ENCODE measurements at places on chromosomes 3 and 15. TPM values are rescaled to one million over a fixed set of nuclear protein-coding genes. Genes with fewer than 3 reads are reported as not detected.
A peak's percentile ranks its signal among the peaks of the same experiment; 100 is the strongest.

DNA sequence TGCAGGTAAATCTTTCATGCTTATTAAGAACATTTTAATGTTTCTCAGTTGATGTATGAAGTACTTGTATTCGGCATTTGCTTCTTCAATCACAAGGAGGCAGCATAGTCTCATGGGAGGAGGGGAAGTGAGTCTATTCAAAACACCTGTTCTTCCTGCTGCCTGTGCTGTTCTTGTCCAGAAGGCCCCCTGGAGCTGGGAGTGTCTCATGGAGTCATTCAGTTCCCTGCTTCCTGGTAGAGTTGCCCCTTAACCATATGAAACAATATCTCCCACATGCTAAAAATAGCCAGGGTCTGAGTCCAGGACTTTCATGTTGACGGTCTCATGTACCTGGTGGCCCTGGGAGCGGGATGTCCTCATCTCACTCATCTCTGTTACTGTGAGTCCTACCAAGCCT lies 15.5 kb upstream of the PPP1R2 start:
- H3K4me1 ChIP-seq = no peaks in the 10 kb centered on the region
- no peak overlapping the region for H3K27ac ChIP-seq
- H3K27me3 ChIP-seq = no peaks in the 10 kb centered on the region
- no peak for DNase-seq

DNA sequence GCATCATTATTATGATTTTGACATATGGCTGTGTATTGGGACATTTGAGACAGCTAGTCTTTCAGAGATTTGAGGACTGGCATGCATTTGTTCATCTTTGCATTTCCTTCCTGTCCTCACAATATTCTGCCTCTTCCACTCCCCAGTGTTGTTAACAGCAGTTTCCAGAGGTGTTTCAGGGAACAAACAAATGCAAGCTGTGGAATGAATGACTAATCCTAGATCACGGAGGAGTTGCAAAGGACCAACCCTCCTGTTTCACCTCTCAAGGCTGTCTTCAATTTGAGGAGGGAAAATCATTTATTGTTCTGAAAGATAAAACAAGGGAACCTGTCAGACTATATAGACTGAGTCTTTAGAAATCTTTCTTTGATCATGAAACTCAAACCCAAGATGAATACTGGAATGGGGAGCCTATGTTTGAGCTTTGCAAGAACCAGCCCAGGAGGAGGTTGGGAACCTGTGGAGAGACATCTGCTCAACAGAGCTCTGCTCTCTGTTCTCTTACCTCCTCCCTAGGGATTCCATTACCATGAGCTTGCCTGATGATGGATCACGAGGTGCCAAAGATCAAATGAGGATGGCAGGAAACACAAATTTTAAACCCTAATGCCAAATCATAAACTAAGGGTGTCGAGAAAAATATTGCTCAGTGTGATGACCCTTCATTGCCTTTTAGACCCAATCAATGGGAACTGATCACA lies 68.5 kb downstream of the SLC7A14 start:
- no peak overlapping the region for H3K27ac ChIP-seq
- DNase-seq = no peak
- H3K4me3 ChIP-seq = no peak overlapping the region
- H3K36me3 ChIP-seq = no peaks in the 10 kb centered on the region

DNA sequence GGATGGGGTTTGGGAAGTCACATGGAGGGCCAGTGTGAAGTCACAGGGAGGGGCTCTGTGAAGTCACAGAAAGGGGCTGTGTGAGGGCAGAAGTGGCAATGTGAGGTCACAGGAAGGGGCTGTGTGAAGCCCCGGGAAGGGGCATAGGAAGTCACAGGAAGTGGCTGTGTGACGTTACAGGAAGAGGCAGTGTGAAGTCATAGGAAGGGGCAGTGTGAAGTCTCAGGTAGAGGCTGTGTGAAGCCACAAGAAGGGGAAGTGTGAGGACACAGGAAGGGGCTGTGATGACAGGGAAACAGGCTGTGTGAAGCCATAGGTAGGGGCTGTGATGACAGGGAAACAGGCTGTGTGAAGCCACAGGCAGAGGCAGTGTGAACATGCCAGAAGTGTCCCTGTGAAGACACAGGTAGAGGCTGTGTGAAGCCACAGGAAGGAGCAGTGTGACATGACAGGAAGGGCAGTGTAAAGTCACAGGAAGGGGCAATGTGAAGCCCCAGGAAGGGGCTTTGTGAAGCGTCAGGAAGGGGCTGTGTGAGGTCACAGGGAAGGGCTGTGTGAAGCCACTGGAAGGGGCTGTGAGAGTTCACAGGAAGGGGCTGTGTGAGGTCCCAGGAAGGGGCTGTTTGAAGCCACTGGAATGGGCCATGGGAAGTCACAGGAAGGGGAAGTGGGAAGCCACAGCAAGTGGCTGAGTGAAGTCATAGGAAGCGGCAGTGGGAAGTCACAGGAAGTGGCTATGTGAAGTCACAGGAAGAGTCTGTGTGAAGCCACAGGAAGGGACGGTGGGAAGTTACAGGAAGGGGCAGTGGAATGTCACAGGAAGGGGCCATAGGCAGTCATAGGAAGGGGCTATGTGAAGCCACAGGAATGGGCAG lies 37.1 kb downstream of the GASK1A start:
- H3K27ac ChIP-seq = peak overlapping the region; percentile 90
- no peaks in the 10 kb centered on the region for H3K36me3 ChIP-seq
- H3K27me3 ChIP-seq = no peaks in the 10 kb centered on the region
- DNase-seq = peak; percentile 10
- H3K4me1 ChIP-seq = peaks cover 62% of the 10 kb centered on the region

SPTSSB gene
- 2.3 TPM for total RNA-seq

AGBL1 gene
- not detected for total RNA-seq

DNA sequence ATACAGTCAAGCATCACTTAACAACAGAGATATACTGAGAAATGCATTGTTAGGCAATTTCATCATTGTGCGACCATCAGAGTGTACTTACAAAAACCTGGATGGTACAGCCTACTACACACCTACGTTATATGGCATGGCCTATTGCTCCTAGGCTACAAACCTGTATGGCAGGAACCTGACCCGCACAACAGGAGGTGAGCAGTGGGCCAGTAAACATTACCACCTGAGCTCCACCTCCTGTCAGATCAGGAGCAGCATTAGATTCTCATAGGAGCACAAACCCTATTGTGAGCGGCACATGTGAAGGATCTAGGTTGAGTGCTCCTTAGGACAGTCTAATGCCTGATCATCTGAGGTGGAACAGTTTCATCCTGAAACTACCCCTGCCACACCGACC lies 89.7 kb downstream of the SCAPER start:
- H3K36me3 ChIP-seq = no peaks in the 10 kb centered on the region
- H3K27ac ChIP-seq = no peak overlapping the region
- no peak overlapping the region for H3K4me3 ChIP-seq
- no peaks in the 10 kb centered on the region for H3K4me1 ChIP-seq
- DNase-seq = no peak
- H3K27me3 ChIP-seq = no peaks in the 10 kb centered on the region

- no peaks in the 10 kb centered on the region for H3K27me3 ChIP-seq
- H3K4me1 ChIP-seq = peaks cover 7% of the 10 kb centered on the region
- DNase-seq = no peak
- no peak overlapping the region for H3K4me3 ChIP-seq
Observed at GRCh38 chr3:53817211-53817610, 29.0 kb downstream of the CHDH start.

TRIM59 gene
- total RNA-seq = 17.7 TPM

GRCh38 chr3:62500556-62501288 lies 127.4 kb upstream of the FEZF2 start:
- no peaks in the 10 kb centered on the region for H3K27me3 ChIP-seq
- no peak overlapping the region for H3K27ac ChIP-seq
- no peaks in the 10 kb centered on the region for H3K36me3 ChIP-seq
- H3K4me3 ChIP-seq = no peak overlapping the region

LYZL4 gene
- total RNA-seq = not detected

GRCh38 chr3:114839476-114839875 lies 307.6 kb downstream of the ZBTB20 start:
- H3K27me3 ChIP-seq = no peaks in the 10 kb centered on the region
- H3K4me3 ChIP-seq = no peak overlapping the region
- no peaks in the 10 kb centered on the region for H3K36me3 ChIP-seq
- DNase-seq = no peak

GRCh38 chr3:44340058-44340395 lies 1.5 kb downstream of the TCAIM start:
- H3K4me1 ChIP-seq = peaks cover 21% of the 10 kb centered on the region
- no peaks in the 10 kb centered on the region for H3K36me3 ChIP-seq
- DNase-seq = no peak
- no peaks in the 10 kb centered on the region for H3K27me3 ChIP-seq
- H3K4me3 ChIP-seq = no peak overlapping the region

- H3K27ac ChIP-seq = no peak overlapping the region
- H3K27me3 ChIP-seq = no peaks in the 10 kb centered on the region
- DNase-seq = no peak
- peaks cover 20% of the 10 kb centered on the region for H3K36me3 ChIP-seq
- peaks cover 3% of the 10 kb centered on the region for H3K4me1 ChIP-seq
Observed at GRCh38 chr3:58321791-58322190, 10.9 kb upstream of the PXK start.

DNA sequence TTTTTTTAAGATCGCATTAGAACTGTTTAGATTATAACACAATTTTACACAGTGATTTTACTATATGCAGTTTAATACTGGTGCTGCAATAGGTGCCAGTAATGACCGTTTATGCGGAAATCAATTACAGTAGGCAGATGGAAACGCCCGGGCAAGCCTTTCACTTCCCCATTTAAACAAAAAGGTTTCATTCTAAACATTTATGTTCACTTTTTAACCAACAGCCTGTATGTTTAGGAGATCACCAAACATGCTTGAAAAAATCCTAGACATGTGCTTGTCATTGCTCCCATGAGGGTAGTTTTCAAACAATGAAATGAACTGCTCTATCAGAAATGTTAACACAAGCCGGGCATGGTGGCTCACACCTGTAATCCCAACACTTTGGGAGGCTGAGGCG lies 2.7 kb downstream of the BNIP2 start:
- peaks cover 29% of the 10 kb centered on the region for H3K4me1 ChIP-seq
- H3K27me3 ChIP-seq = no peaks in the 10 kb centered on the region
- DNase-seq = no peak
- no peak overlapping the region for H3K4me3 ChIP-seq

DNA sequence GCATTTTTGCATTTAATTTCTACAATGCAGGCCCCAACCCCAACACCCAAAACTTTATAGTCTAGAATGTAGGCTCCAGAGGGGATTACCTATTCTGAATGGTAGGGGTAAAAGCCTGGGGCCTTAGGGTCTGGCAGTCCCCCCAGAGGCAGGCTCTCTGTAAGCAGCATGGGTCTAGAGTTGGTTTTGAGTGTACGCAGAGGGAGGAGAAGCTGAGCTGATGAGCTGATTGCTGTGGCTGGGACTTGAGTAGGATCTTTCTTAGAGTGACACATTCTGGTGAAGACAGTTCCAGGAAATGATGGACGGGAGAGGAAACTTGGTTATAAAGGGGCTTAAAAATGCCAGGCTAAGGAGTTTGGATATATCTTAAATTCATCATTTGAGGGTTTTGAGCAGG lies 2.1 kb downstream of the LPP start:
- H3K4me3 ChIP-seq = no peak overlapping the region
- H3K36me3 ChIP-seq = no peaks in the 10 kb centered on the region
- peaks cover 38% of the 10 kb centered on the region for H3K4me1 ChIP-seq
- no peak overlapping the region for H3K27ac ChIP-seq
- H3K27me3 ChIP-seq = no peaks in the 10 kb centered on the region

TBL1XR1 gene
- total RNA-seq = 123 TPM

DNA sequence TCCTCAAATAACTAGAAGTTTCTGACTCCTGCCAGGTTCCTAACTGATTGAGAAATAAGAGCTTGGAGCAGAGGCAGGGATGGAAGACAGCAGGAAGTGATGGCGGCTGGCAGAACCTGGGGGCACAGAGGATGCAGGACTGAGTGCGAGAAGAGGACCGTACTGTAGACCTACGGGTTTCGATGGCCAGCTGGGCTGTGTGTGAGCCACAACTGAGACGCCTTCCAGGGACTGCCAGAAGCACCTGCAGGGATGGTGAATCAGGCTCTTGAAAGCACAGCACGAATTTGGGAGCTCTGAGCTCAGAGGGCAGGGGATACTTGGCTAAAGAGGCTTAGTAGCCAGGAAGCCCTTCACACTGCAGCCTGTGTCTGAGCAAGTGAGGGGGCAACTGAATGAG lies 165.6 kb downstream of the ABHD5 start:
- no peaks in the 10 kb centered on the region for H3K36me3 ChIP-seq
- H3K27me3 ChIP-seq = peaks cover 47% of the 10 kb centered on the region
- DNase-seq = no peak
- no peaks in the 10 kb centered on the region for H3K4me1 ChIP-seq
- H3K27ac ChIP-seq = no peak overlapping the region

FBLN2 gene
- total RNA-seq = 5.8 TPM

- DNase-seq = no peak
- no peaks in the 10 kb centered on the region for H3K36me3 ChIP-seq
- no peaks in the 10 kb centered on the region for H3K27me3 ChIP-seq
- H3K27ac ChIP-seq = no peak overlapping the region
Observed at GRCh38 chr3:98711426-98711825, 51.7 kb upstream of the ST3GAL6 start.

DNA sequence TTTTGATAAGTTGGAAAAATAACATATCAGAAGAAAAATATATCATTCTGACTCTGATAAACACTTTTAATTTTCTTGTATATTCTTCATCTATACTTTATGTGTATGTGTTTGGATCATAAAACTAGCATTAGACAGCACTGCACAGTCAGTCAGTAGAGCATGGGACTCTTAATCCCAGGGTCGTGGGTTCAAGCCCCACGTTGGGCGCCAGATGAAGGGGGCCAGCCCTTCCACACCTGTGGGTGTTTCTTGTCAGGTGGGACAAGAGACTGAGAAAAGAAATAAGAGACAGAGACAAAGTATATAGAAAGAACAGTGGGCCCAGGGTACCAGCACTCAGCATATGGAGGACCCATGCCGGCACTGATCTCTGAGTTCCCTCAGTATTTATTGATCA lies 546.0 kb upstream of the NR2F2 start:
- H3K36me3 ChIP-seq = no peaks in the 10 kb centered on the region
- no peaks in the 10 kb centered on the region for H3K4me1 ChIP-seq
- DNase-seq = no peak
- no peak overlapping the region for H3K4me3 ChIP-seq
- no peaks in the 10 kb centered on the region for H3K27me3 ChIP-seq

- no peak overlapping the region for H3K4me3 ChIP-seq
- no peaks in the 10 kb centered on the region for H3K4me1 ChIP-seq
- H3K27me3 ChIP-seq = no peaks in the 10 kb centered on the region
- H3K36me3 ChIP-seq = no peaks in the 10 kb centered on the region
- H3K27ac ChIP-seq = no peak overlapping the region
- DNase-seq = no peak
Observed at GRCh38 chr15:57684491-57685151, 21.9 kb upstream of the POLR2M start.

Data from T-cell (primary cell).